ENCODE measurements at places on chromosomes 13 and 19.
A peak's percentile ranks its signal among the peaks of the same experiment; 100 is the strongest.

GRCh38 chr19:57682226-57682766, 519 bp downstream of the ZNF551 start:
- DNase-seq, result no peak

- peak; percentile 86 for DNase-seq
Observed at GRCh38 chr19:3184847-3185460, 776 bp upstream of the NCLN start.

DNA sequence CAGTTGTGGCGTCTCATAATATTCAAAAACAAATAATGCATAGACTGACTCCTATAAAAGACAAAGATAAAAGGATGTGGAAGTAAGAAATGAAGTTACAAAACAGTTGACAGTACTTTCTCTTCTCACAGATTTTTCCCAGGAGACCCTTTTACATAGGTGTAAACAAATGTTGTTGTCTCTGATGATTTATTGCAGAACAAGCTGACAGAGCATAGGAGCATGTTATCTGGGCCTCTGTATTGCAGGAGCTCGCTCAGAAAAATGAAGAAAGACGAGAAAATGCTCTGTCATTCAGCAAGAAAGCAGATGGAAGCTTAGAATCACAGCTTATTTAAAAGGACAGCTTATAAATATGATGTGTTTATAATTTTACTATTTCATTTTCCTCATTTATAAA, 353.6 kb upstream of the GPC6 start:
- DNase-seq, result no peak

DNA sequence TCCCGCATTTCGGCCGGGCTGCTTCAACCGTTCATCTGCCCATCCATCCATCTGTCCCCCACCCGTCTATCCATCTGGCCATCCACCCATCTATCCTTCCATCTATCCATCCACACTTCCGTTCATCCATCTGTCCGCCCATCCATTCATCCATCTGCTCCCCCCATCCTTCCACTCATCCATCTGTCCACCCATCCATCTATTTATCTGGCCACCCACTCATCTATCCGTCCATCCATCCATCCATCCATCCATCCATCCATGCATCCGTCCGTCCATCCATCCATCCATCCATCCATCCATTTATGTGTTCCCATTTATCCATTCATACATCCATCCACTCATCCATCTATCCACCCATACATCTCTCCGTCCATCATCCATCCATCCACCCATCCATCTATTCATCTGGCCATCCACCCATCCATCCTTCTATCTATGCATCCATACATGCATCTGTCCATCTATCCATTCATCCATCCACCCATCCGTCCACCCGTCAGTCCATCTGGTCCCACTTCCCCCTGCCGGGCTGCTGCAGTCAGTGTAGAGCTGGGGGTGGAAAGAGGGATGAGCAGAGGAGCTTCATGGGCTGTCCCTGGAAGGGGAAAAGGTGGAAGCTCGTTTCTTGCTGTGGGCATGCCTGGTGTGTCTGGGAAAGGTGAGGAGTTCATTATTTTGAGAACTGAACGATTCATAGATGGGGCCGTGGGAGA, 722 bp downstream of the HSD11B1L start:
- no peak for DNase-seq

DNA sequence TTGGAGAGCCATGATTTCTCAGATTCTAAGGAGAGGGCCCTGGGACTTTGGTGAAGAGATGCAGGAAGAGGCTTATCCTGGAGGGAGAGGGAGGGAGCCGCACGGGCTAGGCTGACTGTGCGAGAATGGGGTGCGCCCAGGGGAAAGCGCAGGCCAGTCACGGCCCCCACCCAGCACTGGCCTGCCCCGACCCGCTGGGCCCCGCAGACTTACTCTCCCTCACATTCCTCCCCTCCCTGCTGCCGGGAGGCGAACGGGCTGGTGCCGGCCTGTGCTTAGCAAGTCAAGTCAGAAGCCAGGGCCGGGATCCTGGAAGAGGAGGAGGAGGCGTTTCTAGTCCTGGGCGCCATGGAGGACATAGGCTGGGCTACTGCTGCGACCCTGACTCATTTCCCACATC, 120.0 kb downstream of the CRYL1 start:
- no peak for DNase-seq

GRCh38 chr19:41355802-41356201, 2.1 kb upstream of the TGFB1 start:
- no peak for DNase-seq

GRCh38 chr13:40665126-40666044, 1.1 kb downstream of the FOXO1 start:
- no peak for DNase-seq

- DNase-seq, result no peak
Observed at GRCh38 chr13:41533266-41534052, 76.1 kb downstream of the RGCC start.

GRCh38 chr19:18789422-18789869, 1.7 kb downstream of the COMP start:
- no peak for DNase-seq

DNA sequence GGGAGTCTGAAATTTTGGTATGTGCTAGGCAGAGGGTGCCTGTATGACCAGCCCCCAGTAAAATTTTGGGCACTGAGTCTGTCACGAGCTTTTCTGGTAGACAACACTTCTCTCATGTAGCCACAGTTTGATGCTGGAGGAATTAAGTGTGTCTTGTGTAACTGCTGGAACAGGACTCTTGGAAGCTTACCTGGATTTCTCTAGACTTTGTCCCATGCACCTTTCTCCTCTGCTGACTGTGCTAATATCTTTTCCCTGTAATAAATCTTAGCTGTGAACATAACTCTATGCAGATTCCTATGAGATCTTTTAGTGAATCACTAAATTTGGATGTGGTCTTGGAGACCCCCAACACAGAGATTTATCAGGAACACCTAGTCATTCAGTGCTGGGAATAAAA, 13.8 kb downstream of the RNF6 start:
- no peak for DNase-seq

GRCh38 chr19:7844405-7844804, 14.4 kb downstream of the EVI5L start:
- DNase-seq, result no peak

DNA sequence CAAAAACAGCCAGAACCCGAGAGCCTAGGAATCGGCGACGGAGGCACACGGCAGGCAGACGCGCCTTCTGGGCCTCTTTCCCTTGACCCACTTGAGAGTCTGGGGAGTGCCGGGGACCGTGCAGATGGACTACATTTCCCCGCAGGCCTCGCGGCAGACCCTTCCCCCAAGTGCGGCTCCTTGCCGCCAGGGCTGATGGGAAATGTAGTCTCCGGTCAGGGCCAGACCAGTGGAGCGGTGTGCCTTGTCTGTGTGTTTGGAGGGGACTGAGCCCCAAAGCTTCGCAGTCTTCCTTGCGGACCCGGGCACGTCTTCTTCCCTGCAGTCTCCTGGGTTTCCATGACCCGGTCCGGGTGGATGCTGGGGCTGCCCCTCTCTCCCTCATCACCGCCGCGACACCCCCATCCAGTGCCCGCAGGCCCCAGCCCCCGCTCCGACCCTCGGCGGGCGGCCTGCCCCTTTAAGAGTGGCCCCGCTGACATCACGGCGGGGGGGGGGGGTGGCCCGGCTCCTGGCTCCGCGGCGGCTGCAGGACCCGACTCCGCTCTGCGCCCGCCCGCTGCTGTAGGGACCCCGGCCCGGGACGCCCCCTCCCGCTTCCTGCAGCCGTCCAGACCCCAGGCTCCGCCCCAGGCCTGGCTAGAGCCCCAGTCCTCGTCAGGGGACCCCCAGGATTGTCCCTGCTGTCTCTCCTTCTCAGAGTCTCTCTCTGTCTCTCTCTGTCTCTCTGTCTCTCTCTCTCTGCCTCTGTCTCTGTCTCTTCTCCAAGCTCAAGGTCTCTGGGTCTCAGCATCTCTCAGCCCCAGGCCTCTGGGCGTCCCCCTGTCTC, 758 bp upstream of the CACNG7 start:
- peak; percentile 52 for DNase-seq

DNA sequence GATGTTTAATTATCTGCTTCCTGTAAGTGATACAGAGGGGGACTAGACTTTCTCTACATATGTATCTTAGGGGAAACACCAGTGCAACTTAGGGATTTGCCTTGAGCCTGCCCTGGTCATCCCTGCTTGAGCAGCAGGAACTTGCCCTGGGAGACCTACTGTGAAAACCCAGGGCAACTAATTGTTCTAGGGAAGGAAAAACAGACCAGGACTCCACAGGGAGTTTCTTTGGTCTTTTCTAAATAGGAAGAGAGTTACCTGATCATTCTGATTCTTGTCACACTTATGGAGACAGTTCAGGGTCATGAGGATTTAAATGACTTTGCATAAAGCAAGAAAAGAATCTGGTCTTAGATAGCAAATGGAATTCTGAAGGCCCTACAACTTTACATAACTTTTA, 89.1 kb downstream of the WASF3 start:
- DNase-seq, result no peak

DNA sequence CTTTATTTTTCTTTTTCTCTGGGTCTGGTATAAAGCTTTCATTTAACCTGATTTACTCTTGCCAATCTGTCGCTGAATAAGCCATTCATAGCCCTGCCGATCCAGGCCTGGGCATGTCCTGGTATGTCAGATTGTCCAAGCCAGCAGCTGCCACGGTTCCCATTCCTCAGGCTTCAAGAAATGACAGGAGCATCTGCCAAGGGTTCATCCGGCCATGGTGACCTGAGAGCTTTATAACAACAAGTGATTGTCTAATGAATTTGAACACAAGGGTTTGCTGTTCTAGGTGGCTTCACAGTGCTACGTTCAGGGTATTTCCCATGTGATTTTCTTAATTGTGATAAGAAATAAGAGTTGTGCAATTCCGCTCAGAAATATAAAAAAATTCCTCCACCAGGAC, 20.0 kb downstream of the PNMA8A start:
- no peak for DNase-seq

- no peak for DNase-seq
Observed at GRCh38 chr13:39095500-39095899, 57.2 kb downstream of the NHLRC3 start.

- DNase-seq, result peak; percentile 73
Observed at GRCh38 chr13:35839806-35840205, 291.4 kb downstream of the DCLK1 start.

DNA sequence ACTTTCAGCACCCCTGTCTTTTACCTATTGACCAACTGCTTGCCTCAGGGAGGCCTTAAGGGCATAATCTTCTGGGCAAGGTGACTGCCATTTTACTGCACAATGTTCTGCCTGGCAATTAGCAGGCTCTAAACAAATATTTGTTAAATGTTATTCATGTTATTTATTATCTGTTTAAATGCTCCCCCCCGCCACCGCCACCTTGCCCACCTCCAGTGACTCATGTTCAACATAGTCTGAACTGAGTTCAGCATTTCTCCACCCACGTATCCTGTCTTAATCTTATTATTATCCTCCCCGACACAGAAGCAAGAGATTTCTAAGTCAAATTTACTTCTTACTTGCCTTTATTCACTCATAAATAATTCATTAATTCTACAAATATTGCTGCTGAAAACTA, 144.8 kb downstream of the LIG4 start:
- no peak for DNase-seq

- no peak for DNase-seq
Observed at GRCh38 chr19:2271234-2272103, 10.5 kb downstream of the PEAK3 start.

DNA sequence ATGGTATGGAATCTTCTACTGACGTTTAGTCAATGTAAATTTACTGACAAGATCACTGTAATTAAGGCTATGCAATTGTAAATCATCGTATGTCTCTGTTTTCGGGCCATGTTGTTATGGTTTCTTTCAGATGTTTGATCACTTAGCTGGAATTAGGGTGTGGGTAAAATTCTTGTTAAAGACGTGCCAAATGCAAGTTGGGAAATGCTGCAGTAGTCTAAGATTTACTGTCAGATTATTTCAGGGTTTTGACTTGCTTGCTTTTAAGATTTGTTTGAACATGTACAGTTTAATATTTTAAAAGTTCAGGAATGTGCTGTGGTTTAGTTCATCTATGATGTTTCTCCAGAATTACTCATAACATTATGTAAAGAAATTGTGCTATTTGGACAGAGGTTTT, 10.8 kb downstream of the NDFIP2 start:
- DNase-seq, result no peak

GRCh38 chr13:70424428-70424827, 316.2 kb upstream of the KLHL1 start:
- DNase-seq, result no peak

DNA sequence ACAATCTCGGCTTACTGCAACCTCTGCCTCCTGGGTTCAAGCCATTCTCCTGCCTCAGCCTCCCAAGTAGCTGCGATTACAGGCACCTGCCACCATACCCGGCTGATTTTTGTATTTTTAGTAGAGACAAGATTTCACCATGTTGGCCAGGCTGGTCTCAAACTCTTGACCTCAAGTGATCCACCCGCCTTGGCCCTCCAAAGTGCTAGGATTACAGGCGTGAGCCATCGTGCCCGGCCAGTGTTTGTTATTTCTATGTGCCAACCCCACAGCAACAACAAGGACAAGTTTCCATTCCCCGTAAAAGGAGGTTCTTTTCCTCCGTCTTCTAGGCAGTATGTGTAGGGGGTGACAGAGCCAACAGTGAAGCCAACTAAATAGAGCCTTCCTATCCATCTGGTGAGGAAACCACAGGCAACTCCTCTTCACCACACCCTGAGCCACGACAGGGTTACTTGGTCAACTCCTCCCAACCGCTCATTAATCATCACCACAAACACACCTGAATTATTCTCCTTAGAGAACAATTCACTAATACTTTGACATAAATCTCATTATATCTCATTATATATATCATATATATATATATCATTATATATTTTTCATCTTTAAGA, 25.5 kb downstream of the FOXO1 start:
- DNase-seq, result no peak

DNA sequence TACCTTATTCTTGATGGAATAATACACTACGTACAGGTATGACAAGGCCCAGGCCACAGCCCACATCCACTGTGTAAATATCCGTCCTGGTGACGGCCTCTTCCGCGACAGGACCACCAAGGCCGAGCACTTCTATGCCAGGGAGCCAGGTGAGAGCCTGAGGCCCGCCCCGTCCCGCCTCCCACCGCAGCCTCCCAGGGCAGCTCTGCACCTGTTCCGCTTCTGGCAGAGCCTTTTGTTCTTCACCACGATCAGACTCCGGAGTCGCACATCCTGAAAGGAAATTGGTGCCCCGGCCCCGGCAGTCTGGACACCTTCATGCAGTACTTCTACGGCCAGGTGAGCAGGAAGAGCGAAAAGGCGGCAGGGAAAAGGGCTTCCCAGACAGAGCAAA, 10.6 kb upstream of the ZNF358 start:
- no peak for DNase-seq

DNA sequence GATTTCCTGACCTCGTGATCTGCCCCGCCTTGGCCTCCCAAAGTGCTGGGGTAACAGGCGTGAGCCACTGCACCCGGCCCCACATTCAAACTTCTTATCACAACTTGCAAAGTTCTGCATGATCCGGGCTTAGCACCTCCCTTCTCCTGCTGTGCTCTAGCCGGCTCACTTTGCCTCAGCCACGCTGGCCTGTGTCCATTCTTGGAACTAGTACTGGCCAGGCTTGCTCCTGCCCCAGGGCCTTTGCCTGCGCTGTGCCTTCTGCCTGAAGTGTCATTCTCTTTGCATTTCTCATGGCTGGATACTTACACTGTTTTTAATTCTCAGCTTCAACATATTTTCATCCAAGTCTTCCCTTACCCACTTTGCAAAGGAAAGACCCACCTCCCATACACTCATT, 29.9 kb downstream of the CACNG6 start:
- DNase-seq, result no peak
